ENCODE measurements at places on chromosomes 2 and 18.
A peak's percentile ranks its signal among the peaks of the same experiment; 100 is the strongest.

- no peak for DNase-seq
Measured at GRCh38 chr18:10015941-10016819, 102.4 kb downstream of the VAPA start.

GRCh38 chr2:219633276-219634065 lies 6.0 kb downstream of the SLC4A3 start:
- no peak for DNase-seq

GRCh38 chr2:225937625-225938187 lies 538.2 kb downstream of the NYAP2 start:
- no peak for DNase-seq

DNA sequence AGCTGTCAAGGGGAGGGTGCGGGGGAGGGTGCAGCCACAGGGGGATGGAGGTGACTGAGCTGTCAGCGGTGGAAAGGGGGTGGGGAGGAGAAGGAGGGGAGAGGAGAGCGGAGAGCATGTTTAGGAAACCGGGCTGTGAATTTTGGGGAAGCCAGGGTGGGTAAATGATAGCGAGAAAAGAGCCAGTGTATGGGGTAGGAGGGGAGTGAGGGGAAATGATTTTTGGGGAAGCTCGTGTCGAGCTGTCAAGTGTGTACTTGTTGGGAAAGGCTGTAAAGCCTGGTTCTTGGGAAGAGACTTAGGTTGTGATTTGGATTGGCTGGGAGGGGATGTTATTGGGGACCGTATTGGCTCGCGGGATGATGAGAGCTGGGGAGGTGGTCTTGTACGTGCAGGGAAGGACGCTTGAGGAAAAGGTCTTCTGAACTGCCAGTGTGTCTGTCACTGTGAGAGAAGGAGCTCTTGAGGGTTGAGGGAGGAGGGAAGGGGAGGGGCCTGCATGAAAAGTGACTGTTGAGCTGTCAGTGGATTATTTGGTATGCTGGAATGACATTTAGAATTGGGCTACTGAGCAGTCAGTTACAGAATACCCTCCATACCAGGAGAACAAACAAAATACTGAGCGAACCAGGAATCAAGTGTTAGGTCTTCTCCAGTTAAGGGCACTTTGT lies 1.0 kb downstream of the UBR3 start:
- peak; percentile 10 for DNase-seq

- DNase-seq: no peak
Measured at GRCh38 chr2:208466920-208467298, 60.3 kb downstream of the PTH2R start.

DNA sequence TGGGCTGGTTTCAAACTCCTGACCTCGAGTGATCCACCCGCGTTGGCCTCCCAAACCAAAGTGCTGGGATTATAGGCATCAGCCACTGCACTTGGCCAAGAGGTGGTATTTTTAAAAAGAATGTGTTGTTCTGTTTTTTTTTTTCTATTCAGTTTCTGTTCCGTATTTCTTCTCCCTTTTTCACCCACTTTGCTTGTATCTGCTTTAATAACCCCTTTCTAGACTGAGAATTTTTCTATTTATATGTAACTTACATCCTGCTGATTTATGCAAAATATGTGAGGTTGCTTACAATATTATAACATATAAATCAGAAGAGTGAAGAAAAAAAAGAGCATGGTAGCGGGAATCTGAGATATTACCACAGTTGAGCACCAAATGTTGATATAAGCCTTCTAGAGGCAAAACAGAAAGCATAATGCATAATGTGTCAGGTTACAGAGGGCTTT lies 17.2 kb upstream of the LYPD6B start:
- no peak for DNase-seq

DNA sequence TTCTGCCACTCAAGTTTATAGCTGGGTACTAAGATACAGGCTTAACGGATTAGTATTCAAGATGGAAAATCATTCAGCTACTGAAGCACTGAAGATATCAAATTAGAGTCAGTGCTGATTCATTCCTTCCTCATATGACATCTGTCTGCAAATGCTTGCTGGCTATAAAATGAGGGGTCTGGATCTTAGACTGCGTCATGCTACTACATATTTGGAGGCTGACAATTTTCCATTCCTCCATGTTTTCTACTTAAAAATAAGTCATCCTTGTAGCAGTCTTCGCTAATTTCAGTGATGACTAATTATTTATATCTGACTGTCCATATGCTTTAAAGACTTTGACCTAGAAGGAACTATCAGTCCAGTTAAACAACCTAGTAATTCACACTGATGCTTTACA lies 233.4 kb downstream of the RIT2 start:
- DNase-seq: no peak

- no peak for DNase-seq
Measured at GRCh38 chr18:24002479-24002878, 12.1 kb upstream of the TTC39C start.

GRCh38 chr2:218631837-218632236 lies 24.1 kb downstream of the PLCD4 start:
- DNase-seq: no peak

DNA sequence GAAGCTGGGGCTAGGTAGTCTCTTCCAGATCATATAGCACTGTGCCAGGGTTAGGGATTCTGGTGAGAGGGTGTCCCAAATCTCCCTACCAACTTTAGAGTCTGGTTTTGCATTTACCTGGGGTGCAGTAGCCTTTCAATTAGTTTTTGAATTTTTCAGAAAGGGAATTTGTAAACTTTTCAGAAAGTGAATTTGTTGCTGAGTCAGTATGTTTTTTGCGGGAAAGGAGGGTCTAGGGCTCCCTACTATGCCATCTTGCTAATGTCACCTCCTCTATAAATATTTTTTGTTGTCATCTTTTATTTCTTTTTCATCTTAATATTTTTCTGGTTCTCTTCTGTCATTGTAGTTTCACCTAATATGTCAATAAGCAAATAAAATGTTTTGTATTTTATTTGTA lies 95.8 kb upstream of the FAM98A start:
- no peak for DNase-seq

GRCh38 chr2:99256677-99257076 lies 1.2 kb upstream of the LYG2 start:
- no peak for DNase-seq

- no peak for DNase-seq
Measured at GRCh38 chr18:36469461-36469860, 171.9 kb downstream of the FHOD3 start.

GRCh38 chr2:218896501-218897393 lies 16.1 kb downstream of the WNT10A start:
- no peak for DNase-seq

GRCh38 chr18:37443325-37444055 lies 122.1 kb downstream of the CELF4 start:
- DNase-seq: no peak

DNA sequence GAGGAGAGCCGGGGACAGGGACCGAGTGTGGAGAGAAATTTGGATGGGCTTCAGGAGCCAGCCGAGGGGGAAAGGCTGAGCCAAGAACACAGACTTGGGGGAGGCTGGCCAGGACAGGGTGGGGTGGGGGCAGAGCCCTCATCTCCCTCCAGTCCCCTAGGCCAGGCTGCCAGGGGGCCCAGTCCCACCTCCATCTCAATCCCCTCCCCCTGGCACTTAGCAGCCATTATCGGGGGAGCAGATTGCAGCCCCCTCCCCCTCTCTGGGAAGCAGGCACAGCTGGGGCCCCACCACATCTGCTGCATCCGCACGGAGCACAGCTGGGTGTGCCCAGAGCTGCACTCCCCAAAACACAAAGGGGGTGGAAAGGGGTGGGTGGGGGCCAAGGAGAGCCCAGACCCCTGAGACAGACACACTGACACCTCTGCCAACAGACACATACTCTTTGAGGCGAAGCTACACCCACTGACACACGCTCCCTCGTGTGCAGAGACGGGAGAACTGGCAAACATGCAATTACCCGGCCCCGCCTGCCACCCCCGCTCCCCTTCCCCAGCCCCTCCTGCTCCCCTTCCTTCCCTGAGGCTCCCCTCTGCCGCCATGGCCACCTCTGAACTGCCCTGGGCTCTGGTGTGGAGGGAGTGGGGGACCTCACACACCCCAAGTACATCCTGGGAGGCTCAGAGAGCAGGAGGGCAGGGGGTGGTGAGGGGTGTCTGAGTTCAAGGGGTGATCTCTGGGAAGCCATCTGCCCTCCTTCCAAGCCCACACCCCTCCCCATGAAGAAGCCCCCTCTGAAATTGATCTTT lies 5.1 kb upstream of the ASIC4 start:
- no peak for DNase-seq

DNA sequence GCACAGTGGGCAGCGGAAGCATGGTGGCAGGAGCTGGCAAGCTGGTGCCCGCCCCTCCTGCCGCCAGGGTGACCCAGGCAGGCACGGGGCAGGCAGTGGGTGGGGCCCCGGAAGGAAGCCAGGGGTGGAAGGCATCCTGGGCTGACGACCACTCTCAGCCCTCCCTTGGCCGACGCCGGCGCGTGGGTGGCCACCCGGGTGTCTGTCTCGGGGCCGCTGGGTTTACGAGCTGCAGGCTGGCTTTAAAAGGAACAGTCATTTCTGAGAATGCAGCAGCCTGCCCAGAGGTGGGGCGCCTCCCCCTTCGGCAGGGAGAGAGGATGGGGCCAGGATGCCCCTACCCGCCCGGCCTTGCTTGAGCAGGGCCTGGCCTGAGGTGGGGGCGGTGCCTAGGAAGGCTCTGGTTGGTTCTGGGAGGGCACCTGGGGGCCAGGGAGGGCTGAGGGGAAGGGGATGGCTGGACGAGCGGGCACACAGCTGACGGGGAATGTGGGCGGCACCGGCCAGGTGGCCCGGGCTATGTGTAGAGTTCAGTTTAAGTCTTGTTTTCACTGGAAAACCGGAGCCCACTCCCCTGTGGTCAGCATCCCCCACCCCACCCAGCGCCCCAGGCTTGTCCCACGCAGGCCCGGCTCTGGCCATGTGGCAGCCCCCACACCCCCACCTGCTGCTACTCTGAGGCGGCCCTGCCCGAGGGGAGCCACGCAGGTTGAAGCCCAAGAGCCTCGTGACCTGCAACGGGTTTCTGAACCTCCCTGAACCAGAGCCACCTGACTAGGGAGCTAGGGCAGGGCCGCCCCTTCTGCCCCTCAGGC lies 6.3 kb downstream of the BOK start:
- DNase-seq: no peak

- DNase-seq: no peak
Measured at GRCh38 chr2:79580175-79580574, 67.3 kb downstream of the CTNNA2 start.

DNA sequence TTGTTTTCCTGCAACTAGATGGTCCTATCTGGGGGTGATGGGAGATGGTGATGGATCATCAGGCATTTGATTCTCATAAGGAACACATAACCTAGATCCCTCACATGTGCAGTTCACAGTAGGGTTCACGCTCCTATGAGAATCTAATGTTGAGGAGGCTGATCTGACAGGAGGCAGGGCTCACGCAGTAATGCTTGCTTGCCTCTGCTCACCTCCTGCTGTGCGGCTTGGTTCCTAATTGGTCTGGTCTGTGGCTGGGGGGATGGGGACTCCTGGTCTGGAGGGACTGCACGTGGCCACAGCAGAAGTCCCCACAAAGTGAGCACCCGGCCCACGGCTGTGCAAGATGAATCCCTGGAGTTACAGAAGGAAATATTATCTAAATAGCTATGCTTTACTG lies 11.3 kb downstream of the MC5R start:
- DNase-seq: no peak

DNA sequence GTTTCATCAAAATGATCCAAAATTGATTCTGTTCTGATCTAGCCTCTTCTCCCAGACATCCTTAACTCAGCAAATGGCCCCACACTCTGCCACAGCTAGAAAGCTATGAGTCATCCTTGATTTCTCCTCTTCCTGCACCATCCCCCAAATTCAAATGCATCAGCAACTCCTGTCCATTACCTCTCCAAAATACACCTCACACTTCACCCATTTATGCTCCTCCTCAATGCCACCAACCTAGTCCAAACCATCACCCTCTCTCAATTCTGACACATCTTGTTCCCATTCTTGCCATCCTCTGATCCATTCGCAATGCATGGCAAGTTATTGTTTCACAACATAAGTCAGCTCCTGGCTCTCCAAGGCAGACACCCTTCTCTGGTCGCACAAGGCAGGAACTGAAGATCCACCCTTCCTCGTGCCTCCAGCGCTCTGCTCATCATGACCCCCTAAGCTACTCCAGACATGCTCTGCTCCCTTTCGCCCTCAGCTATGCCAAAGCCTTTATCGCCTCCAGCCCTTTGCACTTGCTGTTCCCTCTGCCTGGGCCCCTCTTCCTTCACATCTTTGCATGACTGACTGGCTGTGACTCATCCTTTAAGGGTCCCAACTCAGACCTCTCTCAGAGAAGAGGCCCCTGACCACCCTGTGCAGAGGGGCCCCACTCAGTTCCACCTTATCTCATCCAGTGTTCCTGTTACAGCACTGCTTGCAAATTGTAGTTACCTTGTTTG lies 83.6 kb downstream of the MREG start:
- no peak for DNase-seq

DNA sequence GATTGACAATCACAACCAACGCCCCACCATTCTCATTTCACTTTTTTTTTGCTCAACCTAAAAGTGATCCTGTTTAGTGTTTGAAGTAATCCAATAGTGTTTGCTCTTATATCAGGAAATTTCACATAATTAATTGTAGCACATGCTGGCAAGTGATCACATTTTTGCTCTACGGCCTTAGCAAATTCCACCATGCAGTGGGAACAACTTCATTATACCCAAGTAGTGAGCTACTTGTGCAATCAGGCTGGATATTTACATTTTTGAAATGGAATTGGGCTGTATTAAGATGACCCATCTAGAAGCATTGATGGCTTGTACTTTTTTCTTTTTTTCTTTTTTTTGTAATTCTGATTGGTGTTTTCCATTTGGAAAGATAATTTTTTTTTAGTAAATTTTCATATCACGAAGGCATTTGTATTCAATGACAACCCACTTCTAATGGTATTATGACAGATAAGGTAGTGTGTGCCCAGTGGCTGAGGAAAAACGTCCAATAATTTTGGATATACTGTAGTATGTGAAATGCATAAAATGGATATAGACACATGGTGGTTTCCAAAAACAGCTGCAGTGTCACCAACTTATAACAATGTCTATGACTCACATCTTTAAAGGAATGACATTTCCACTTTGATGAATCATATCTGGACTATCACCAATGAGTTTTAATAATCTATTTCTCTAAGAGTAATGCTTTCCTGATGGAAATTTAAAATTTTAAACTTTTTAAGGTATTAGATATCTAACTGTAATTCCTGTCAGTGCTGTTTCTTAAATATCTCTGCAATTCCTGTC lies 130.6 kb downstream of the COL6A3 start:
- DNase-seq: no peak

GRCh38 chr2:2527148-2527547 lies 196.1 kb upstream of the MYT1L start:
- DNase-seq: no peak

- DNase-seq: no peak
Measured at GRCh38 chr18:57579934-57580333, 6.6 kb downstream of the FECH start.

DNA sequence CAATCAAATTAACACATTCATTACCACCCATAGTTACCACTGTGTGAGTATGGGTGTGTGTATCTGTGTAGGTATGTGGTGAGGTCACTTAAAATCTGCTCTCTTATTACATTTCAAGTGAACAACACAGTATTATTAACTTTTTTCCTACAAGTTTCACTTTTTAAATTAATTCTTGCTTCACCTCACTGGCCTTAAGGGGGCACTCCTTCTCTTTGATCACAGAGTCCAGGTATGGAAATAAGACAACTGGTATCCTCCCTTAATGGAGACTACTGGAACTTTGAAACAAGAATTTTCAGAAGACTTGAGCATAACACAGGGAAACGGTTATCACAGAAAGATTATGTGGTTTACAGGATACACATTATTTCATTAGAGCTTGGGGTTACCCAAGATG lies 255.8 kb downstream of the ASXL3 start:
- no peak for DNase-seq
